ENCODE measurements at places on chromosomes 6 and 20.

- no peak for DNase-seq
Measured at GRCh38 chr20:2585811-2586210, 49.4 kb downstream of the TMC2 start.

- peak; percentile 84 for DNase-seq
Measured at GRCh38 chr6:28399350-28400121, at the start of gene ZSCAN12. TSS of gene ZSCAN12 (minus strand) at chr6:28399747. CDS start at chr6:28398405, 1,342 bp downstream.

DNA sequence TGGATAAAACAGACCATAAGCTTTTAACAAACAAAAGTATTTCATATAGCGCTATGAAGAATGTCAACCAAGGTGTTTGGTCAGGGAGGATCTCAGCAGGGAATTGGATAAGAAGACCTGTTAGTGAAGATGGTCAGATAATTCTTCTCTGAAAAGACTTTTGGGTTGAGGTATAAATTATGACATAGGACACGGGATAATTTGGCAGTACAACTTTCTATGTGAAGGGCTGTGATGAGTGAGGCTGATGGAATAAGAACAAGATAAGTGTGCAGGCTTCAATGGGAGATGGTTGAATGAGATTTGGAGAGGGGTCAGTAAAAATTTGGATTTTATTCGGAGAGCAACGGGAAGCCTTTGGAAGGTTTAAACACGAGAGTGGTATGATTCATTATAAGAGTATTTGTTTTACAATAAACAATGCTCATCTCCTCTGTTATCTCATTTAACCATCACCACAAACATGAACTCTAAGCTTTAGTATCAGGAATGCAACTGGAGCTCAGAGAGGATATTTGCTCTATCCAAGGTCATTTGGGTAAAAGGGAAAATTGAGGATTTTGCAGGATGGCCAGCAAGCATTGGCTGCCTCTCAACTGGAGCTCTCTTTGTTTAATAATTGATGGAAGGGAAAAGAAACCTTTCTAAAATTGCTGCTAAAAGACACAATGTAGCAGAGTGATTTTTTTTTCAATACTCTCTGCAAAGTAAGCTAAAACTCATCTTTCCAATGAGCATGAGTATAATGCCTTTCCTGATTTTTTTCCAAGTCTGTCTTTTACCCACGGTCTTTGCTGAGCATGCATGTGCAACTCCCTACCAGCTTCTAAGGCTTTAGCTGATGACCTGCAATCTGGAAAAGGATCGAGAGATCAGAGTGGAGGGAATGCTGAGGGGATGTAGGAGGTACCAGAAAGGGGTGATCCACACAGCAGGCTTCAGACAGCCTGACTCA is 534.0 kb downstream of the CBLN4 start:
- no peak for DNase-seq

DNA sequence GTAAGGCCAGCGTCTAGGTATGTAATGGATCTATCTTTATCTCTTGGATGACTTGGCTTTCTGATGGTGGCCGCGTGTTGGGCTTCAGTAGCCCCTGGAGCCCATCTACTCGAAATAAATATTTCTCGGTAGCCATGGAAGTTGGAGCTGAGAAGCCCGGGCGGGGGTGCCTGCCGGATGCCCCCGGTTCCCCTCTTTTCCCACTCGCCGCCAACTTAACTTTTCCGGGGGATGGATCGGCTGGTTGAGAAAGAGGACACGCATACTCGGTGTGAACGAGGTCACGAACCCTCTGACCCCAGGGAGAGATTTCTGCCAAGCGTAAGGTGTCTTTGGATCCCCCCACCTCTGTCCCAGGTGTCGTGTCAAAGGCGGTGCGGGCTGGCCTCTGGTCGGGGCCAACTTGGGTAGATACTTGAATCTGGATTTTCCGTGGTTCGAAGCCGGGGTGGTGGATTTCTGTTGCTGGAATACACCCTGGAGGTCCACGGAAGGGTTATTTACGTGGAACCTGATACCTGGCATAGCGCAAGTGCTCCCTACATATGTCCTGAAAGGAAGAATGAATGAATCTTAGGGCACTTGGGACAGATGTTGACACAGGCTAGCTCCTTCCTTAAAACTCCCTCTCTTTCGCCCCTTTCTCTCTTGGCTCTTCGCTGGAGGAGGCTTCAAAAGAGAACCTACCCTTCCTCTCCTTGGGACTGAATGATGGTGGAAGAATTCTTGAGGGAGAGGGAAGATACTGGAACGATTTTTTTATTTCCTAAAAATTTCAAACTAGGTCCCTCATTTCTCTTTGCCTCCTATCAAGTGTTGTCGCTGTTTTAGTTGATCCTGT is 996 bp downstream of the DOK5 start:
- DNase-seq, result no peak

DNA sequence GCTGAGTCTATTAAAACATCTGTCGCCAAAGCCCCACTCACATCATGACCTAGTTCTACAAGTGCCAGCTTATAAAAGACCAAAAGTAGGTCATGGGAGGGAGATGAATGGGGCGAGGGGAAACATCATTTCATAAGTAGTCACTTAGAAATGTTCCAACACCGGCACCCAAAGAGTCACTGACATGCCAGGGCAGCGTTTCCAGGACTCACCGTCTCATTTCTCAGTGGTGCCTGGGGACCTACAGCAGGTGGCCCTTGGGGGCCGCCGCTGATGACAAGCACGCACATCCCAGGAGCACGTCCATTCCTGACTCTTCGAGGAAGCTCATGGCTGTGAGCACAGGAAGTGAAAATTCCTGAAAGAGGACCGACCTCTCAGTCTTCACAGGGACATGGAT is 260.4 kb downstream of the CDH4 start:
- DNase-seq, result no peak

DNA sequence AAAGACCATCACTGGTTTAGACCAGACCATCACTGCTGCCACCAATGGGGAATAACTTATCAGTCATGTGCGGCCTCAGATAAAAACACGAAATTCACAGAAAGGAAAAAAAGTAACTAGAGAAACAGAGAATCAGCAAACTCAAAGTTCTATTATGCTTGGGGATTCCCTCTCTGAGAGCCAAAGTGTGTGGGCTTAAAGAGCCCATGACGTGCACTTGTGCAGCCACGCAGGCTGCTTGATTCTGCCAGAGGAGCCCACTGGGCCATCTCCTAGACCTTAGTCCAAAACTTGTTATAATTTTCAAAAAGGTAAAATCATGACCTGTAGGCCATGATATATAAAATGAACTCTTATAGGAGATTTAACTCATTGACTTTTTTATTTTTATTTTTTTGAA is 15.2 kb downstream of the RAB44 start:
- DNase-seq, result no peak

GRCh38 chr6:40760887-40761286 is 173.7 kb upstream of the LRFN2 start:
- no peak for DNase-seq

DNA sequence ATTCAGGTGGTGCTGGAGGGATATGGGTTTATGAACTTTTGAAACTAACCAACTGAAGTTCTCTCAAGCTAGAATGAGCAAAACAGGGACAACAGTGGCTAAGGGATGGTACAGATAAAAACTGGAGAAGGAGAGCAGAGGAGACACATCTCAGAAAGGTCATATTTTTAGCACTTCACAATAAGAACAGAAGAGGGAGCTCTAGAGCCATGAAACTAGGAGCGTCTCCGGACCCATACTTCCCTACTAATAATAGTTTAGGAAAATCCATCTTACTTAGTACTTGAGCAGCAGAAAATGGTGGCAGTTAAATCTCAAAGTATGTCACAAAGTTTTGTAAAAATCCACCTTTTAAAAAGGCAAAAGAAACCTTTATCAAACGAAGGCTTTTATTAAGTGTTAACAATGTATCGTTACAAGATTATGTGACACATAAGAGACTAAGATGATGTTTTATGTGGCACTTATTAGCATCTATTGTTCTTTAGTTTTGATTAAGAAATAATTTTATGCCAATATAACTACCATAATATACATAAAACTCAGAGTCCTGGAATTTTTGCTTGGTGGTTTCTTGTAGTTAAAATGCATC is 278.6 kb downstream of the TBC1D32 start:
- DNase-seq, result peak; percentile 39

DNA sequence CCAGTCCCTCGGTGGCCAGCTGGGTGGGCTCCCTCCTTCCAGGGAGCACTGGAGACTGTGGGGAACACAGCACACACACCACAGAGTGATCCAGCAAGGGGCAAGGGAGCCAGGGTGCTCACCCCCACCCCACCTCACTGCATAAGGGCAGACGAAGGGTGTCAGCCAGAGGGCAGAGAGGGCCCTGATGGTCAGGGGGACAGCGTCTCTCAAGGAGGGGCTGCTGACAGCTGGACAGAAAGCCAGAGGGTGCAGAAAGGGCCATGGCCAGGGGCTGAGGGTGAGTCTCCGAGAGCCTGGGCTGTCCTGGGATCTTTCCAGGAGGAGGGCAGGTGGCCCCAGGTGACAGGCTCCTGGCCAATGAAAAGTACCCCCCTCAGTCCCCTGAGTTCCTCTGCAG is 73.4 kb upstream of the PMEPA1 start:
- DNase-seq, result no peak

GRCh38 chr20:25364879-25365699 is 25.5 kb downstream of the ABHD12 start:
- no peak for DNase-seq

DNA sequence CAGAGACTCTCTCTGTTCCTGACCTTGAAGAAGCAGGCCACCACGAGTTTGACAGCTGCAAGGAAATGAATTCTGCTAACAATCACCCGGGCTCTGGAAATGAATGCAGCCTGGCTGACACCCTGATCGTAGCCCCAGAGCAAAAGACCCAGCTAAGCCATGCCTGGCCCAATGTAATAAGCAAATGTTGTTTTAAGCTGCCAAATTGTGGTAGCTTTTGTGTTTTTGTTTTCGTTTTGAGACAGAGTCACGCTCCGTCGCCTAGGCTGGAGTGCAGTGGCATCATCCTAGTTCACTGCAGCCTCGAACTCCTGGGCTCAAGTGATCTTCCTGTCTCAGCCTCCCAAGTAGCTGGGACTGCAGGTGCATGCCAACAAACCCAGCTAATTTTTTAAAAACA is 3.3 kb upstream of the OXT start:
- DNase-seq, result no peak

- DNase-seq, result peak; percentile 58
Measured at GRCh38 chr20:35306931-35307517, 14.8 kb upstream of the FAM83C start.

- no peak for DNase-seq
Measured at GRCh38 chr6:133393891-133394290, 152.7 kb downstream of the EYA4 start.

GRCh38 chr6:52887910-52888524 is 21.5 kb downstream of the GSTA3 start:
- DNase-seq, result no peak

- no peak for DNase-seq
Measured at GRCh38 chr6:111276335-111276734, 189.0 kb downstream of the SLC16A10 start.

DNA sequence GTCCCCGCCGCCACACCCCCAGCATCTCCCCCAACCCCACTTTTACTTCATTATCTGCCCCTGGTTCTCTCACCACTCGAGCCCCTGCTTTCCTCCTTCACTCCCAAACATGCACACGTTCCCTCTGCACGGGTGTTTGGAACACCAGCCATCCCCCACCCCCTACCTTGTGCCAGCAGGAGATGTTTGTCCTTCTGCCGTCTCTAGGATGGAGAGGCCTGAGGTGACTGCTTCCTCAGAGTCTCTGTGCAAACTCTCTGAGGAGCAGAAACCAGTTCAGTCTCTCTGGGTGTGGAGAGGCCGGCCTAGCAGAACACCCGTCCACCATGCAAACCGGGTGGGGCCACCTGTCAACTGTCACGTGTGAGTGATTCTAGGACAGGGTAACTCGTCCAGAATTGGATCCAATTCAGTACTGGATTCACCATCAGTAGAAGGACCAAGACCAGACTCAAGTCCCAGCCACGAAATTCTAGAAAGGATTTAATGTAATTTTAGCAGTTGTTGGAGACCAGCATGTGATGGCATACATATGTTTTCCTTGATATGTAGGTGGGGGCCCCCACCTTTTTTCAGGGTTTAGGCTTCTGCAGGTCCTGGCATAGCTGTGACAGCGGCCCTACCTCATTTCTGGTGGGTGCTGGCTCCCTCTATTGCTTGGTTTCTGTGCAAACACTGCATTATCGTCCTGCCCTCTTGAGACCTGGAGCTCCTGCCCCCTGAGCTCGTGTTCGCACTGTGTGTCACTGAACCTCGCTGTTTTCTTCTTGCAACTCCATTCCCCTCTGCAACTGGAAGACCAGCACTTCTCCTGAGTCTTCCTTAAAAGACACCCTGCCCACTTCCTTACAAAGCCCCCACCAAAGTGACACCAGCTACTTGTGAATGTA is at the start of gene RAET1E:
Gene RAET1E (minus strand): TSS at position 259 of the 890 bp plus-strand sequence. CDS start 7,212 bp downstream, outside the sequence.
- DNase-seq, result no peak

DNA sequence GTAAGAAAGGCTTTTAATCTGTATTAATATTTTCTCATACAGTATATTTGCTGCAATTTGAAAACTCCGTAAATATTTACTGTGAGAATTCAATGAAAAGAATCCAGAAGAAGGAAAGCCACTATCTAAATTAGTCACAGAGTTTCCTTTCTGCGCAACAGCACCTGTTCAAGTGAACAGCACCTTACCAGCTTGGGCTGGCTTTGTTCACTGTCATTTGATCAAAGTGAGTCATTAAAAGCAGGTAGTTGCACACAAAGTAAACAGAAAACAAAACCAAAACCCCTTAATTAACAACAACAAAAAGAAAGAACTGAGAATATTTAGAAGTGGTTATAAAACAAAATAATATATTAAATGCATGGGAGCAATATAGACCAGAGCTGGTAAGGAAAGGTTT is 12.8 kb downstream of the SMLR1 start:
- DNase-seq, result no peak

DNA sequence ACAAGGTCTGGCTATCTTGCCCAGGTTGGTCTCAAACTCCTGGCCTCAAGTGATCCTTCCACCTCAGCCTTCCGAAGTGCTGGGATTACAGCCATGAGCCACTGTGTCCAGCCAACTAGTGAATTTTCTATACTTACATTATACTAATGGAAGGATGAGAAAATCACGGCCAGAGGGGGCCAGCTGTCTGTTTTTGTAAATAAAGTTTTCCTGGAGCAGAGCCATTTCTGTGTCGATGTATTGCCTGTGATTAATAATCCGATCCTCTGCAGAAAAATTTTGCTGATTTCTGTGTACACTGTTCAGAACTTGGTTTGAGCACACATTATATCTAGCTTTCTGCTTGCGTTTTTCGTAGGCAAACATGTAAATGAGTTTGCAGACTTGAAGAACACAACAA is 28.8 kb downstream of the PTPRT start:
- no peak for DNase-seq

GRCh38 chr6:121961619-121962125 is 437.8 kb upstream of the HSF2 start:
- DNase-seq, result no peak

GRCh38 chr20:11311659-11312224 is 606.0 kb upstream of the BTBD3 start:
- DNase-seq, result no peak
